ENCODE measurements at places on chromosomes 12 and 14.

DNA sequence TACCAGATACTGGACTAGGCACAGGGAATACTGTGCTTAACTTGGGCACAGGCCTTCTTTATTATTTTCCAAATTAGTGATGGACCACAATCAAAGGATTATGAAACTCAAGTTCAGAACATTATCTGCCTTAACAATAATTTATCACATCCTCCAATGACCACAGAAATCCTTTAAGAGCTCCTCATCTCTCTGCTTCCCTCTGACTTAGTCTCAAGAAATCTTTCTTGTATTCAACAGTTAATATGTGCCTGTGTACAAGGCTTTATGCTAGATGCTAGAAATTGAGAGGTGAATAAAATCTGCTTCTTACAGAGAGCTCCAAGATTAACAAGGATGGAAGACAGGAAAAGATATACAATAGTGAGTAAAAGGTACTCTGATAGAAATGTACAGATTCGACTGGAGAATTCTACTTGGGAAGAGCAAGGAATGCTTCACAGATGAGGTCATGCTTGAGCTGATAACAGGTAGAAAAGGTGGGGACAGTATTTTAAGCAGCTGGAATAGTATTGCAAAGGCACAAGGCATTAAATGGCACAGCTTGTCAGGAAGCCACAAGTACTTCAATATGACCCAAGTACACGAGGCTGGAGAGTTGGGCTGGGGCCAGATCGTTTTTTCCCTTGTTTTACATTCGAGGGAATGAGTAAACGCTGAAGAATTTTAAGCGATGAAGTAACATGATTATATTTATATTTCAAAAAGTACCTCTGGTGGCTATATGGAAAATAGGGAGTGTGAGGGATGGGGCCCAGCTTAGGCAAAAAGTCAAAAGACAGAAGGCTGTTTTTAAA lies 55.1 kb upstream of the ARID2 start:
- peak; percentile 61 for DNase-seq

DNA sequence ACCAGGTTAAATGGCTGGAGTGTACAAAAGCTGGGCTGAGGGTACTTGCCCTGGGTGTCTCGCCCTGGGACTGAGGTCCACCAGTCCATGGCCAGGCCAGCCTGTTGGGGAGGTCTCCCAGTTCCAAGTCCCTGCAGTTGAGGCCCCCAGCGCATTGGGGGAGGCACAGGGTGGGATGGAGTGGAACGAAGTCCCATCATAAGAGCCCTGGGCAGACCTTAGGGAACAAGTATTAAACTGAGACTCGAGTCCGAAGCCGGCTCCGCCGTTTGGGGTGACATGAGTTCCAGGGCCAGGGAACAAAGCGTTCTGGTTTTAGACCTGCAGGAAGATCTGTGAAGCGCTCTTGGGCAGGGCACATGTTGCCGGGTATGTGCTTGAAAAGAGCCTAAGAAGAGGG lies 84.7 kb downstream of the ALG10 start:
- no peak for DNase-seq

DNA sequence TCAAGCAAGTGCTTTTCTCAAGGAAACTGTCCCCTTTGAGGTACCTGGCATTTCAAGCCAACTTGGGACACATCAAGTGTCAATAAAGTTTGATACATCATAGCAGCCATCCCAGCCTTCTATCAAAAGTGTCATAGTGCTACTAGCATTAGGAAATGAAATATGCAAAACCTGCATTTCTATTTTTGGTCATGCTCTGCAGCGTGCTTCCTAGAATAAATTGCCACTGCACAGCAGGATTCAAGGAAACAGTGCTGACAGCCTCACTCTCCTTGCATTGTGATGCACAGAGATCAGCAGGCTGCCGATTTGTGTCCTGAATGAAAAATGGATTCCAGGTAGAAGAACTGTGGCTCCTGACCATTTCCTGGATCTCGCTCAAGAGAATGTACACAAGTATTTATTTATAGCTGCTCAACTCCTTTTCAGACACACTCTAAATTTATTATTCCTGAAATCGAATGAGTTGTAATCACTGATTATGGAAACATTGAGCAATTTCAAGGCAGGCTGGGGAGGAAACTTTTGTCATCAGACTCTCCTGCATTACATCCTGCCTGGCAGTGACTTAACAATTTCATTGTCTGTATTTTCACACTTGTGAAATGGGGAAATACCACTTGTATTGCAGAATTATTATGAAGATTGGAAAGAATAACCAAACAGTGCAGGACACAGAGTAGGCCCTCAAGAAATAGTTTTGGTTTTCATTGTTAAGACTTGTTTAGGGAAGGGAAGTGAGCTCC lies 120.9 kb downstream of the SLC38A6 start:
- DNase-seq = no peak

- no peak for DNase-seq
Observed at GRCh38 chr12:64270411-64270810, 48.3 kb upstream of the KICS2 start.

DNA sequence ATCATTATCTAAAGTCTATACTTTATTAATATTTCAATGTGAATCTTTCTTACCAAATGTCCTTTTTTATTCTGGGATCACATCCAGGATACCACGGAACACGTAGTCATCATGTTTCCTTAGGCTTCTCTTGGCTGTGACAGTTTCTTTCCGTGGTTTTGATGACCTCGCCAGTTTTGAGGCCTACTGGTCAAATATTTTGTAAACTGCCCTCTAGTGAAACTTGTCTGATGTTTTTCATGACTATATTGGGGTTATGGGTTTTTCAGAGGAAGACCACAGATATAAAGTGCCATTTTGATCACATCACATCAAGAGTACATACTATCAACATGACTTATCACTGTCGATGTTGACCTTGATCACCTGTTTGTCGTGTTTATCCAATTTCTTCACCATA lies 14.1 kb upstream of the SERPINA6 start:
- no peak for DNase-seq

DNA sequence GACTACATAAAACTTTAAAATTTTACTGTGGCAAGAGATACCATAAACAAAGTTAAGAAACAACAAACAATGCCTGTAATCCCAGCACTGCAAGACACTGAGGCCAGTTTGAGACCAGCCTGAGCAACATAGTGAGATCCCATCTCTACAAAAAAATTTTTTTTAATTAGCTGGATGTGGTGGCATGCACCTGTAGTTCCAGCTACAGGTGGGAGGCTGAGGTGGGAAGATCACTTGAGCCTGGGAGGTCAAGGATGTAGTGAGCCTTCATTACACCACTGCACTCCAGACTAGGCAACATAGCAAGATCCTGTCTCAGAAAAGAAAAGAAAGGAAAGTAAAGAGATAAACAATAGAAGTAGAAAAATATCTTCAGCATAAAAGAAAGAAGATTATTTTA lies 3.3 kb upstream of the TEX52 start:
- no peak for DNase-seq

GRCh38 chr12:121079736-121080272 lies 40.8 kb upstream of the OASL start:
- DNase-seq = no peak

DNA sequence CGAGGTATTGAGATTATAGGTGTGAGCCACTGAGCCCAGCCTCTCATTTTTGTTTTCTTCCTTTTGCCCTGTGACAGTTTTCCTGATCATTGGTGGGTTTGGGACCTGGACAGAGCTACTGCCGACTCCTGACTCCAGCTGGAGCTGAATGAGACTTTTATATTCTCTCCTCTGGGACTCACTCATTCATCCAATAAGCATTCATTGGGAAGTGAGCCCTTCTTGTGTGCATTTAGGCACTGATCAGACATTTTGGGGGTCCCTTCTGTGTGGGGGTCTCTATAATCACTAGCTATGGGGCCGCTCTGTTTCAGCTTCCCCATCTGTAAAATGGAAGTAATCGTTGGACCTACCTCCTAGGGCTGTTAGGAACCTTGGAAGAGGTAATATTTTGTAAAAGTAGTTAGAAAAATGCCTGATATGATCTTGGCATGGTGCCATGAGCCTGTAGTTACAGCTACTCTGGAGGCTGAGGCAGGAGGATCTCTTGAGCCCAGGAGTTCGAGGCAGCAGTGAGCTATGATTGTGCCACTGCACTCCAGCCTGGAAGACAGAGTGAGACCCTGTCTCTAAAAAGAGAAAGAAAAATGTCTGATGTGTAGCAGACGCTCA lies 7.2 kb downstream of the SH2B3 start:
- DNase-seq = no peak

DNA sequence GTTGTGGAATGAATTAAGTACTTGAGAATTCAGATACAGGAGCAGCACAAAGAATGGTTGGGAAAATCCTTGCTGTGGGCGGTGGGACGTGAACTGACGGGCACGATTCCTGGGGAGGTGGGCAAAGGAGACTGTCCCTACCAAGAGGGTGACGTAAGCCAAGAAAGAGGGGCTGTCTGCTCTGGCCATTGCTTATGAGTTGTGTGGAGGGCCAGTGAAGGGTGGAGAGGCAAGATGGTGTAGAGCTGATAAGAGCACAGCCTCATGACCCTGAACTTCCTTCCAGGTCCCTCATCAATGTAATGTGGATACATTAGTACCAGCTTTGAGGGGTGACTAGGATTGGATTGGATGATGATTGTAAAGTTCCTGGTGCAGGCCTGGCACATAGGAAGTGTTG lies 50.2 kb downstream of the WDR20 start:
- DNase-seq = no peak

GRCh38 chr14:93219103-93219726 lies 12.2 kb downstream of the UBR7 start:
- peak; percentile 45 for DNase-seq

DNA sequence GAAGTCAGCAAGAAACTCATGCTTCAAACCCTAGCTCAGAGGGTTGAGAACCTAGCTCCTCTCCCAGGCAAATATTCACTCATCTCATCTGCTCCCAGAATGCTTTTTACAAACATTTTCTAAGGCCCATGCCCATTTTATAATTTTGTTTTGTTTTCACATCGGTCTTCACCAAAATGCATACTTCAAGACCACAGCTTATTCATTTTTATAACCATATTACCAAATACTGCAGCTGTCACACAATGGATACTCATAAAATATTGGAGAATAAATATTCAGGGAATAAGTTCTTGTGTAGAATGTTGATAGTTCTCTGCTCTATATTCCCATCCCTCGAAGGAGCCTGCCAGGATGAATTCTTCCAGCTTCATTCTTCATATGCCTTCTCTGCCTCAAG lies 50.8 kb upstream of the HOXC13 start:
- DNase-seq = no peak

DNA sequence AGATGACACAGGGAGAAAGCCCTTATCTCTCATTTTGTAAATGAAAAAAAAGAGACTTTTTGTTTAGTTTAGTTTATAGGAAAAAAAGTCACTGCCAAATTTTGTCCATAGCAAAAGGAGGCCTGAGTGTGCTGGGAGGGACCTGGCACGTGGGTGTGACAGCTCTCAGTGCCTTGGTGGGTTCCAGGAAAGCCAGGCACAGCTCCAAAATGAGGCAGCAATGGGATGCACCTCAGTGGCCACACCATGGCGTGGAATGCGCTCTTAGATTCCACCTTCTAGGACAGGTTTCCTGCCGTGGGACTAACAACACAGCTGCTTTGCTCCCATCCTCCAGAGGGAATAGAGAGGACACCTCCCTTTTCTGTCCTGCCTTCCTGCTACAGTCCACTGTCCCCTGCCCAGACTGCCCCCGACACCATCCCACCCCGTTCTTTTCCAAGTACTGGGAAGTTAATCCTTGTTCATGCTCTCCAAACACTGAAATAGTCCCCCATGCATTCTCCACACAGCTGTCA lies 207.6 kb downstream of the EMP1 start:
- no peak for DNase-seq

DNA sequence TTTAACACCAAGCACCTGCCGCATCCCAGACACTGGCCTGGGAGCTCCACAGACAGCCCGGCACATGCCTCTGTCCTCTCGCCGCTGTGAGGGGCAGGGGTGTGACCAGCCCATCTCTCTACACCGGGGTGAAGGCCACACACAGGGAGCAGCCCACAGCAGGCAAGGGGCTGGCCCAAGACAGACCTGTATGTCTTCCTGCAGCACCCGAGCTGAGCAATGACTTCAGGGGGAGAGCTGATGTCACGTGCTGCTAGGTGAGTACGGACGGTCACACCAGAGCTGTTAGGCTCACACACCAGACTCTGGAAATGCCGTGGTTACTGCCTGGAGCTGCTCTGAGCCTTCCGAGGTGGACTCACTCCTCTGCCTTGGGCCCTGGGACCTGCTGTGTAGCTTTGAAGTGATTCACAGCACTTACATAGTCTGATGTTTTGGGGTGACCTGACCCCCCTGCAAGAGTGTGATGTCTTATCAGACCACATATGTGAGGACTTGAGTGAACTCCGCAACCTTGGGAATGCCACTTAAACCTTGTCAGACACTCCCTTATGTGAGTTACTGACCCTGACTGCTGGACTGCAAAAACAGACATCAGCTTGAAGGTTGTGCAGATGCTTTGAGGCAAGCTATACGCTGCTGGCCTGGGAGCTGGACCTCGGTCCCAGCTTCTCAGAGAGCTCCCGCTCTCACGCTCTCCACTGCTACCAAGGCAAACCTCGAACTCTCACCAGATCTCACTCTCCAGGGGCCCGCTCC lies 1.8 kb downstream of the XRCC3 start:
- DNase-seq = no peak

- no peak for DNase-seq
Observed at GRCh38 chr14:28666961-28667360, 99.6 kb upstream of the FOXG1 start.

GRCh38 chr12:124002021-124002644 lies 29.1 kb downstream of the ZNF664 start:
- no peak for DNase-seq

- no peak for DNase-seq
Observed at GRCh38 chr14:99672506-99673304, 11.4 kb upstream of the CYP46A1 start.

GRCh38 chr14:102776761-102777710 lies at the start of gene TRAF3:
Gene TRAF3 (plus strand): TSS chr14:102777449. CDS start chr14:102870202, 92,753 bp downstream.
- peak; percentile 44 for DNase-seq

DNA sequence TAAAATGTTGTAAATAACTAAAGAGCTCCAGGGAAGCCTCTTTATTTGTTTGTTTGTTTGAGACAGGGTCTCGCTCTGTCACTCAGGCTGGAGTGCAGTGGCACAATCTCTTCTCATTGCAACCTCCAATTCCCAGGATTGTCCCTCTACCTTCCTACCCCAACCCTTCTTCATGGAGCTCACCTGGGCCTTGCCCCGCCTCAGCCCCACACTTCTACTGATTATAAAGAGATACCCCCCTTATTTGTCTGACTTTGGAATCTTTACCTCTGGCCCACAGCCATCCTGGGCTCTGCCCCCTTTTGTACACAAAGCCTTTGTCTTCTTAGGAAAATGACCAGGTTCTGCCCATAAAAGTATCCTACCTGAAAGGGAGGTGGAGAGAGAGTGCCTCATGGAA lies 9.1 kb upstream of the BLTP3B start:
- DNase-seq = no peak

Data from LoVo (cell line).